ENCODE measurements at places on chromosomes 7 and 10.

GRCh38 chr7:131365838-131366237, 38.2 kb downstream of the MKLN1 start:
- no peak for DNase-seq

- no peak for DNase-seq
Measured at GRCh38 chr7:680411-681127, 45.9 kb upstream of the DNAAF5 start.

DNA sequence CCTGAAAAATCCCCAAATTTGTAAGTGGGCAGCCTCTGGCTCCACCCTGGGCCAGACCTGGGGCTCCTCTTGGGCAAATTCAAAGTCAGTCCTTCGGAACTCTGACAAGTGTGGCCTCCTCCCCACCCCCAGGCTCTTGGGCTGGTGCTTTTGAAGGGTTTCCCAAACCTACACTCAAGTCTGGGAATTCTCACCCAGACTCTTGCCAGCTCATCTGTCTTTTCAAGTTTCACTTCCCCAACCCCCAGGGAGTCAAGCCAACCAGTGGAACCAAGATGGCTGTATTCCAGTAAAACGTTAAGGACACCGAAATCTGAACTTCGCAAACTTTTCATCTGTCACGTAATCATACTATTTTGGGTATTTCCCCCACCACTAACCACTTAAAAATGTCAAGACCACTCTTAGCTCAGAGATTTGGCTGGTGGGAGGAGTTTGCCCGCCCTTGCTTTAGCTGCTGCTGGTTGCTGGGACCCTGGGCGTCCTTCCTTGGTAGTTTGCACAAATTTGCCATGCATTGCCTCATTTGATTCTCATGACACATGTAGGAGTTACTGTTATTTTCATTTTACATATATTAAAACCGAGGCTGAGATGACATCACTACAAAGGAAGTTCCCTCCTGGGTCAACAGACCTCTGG, 1.7 kb upstream of the MYO1G start:
- DNase-seq = no peak

DNA sequence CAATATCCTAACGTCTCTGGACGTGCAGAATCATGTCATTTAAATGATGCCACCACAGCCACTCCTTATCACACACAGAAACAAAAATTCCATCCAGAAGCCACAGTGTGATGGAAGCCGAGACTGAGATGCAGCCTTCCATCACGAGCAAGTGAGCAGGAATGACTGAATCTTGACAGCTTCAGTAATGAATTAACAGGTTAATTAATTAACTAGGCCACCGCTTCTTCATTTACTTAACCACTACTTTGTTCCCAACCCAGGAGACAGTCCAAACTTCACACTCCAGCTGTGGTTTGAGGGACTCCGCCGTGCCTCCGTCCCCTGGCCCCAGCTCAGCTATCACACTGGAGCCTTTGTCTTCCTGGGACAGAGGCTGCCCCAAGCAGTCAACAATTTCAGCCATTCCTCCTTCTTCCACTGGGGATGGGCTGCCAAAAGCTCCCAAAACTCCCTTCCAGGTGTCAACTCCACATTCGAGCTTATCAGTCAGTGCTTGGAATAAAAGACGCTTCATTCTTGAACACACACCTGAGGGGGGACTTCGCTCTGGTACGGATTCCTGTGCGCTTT, 65.9 kb downstream of the FGFR2 start:
- no peak for DNase-seq

DNA sequence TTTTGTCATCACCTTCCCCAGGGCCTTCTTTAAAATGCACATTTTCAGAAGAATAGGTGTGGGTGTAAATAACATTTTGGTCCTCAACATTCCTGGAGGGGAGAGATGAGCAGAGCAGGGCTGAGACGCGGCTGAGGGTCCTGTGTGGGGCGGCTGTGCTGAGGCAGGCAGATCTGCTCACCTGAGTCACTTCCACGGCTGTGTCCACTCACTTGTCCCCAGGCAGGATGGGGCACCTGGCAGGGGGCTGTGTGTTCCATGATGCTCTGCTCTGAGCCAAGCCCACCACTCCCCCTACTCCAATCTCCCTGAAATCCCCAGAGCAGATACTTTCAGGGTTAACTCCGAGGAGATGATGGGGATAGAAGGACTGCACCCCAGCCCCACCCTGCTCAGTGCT, 93.8 kb downstream of the GLRX3 start:
- DNase-seq = no peak

- DNase-seq = no peak
Measured at GRCh38 chr10:126502441-126502840, 114.2 kb upstream of the ADAM12 start.

GRCh38 chr10:118107541-118107940, 60.8 kb upstream of the RAB11FIP2 start:
- no peak for DNase-seq

- no peak for DNase-seq
Measured at GRCh38 chr7:22787951-22788350, 34.7 kb downstream of the TOMM7 start.

GRCh38 chr10:79542626-79543025, 17.6 kb downstream of the SFTPA2 start:
- DNase-seq = no peak

DNA sequence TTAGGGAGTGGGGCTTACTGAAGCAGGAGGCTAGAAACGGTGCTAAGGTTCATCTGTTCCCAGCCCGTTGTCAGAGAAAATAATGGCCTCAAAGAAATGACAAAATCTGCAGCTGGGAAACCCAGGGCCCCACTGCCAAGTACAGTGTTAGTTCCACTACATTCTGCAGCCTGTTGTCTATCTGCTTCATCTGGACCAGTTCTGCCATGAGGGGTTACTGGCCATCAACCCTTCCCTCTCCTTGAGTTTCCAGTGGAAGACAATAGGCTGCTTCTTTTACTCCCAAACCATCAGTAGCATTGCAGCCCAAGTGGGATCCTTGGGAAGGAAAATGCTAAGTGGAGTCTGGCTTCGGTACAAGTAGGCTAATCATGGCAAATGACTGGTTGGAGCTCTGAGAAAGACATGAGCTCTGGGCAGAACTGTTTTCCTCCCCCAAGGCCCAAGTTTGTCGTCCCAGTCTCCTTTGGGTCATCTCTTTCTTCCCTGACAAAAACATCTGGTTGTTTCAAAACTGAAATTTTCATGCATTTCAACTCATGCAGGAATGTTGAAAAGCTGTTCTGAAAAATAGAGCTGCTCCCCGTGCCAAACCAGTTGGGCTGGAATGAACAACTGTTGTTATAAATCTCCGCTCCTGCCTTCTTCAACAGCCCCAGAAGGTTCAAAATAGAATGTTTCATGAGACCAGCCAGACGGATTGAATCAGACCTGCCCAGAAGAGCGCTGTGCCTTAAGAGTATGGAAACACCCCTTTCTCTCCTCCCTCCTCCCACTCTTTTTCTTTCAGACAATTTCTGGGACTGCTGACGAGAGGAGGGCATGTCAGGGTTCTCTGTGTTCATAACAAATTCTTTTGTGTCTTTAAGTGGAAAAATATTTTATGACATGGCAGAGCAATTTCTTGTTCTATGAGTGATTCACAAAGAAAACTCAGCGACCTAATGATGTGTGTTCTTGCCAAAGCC, 116.6 kb downstream of the RAB18 start:
- DNase-seq = peak; percentile 56

- DNase-seq = no peak
Measured at GRCh38 chr10:49389361-49389933, 6.4 kb downstream of the DRGX start.

DNA sequence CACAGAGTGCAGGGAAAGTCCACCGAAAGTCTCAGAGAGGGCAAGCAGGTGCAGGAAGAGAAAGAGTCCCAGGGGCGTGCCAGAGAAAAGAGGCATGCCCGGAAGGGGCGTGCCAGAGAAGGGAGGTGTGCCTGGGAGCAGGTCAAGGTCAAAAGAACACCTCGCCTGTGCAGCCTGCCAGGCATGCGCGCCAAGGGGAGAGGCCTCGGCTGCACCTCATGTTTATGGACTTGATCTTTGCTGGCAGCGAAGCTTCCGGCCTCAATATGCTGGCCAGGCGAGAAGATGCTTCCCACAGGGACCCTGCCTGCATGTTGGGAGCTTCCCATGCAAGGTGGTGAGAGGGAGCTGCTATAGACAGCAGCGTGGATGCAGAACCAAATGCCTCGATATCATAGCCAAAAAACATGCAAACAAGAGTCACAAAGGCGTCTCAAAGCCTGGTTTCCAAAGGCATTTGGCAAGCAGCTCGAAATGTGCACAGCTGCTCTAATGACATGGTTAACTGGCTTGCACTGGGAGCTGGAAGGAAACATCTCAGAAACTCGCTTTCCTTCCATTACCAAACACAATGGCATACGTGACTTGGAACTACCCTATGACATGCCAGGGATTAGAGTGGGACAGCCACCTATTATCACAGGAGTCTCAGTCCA, 192.5 kb upstream of the PPP2R2D start:
- no peak for DNase-seq

- no peak for DNase-seq
Measured at GRCh38 chr7:142409471-142409870, 151.6 kb upstream of the PRSS58 start.

DNA sequence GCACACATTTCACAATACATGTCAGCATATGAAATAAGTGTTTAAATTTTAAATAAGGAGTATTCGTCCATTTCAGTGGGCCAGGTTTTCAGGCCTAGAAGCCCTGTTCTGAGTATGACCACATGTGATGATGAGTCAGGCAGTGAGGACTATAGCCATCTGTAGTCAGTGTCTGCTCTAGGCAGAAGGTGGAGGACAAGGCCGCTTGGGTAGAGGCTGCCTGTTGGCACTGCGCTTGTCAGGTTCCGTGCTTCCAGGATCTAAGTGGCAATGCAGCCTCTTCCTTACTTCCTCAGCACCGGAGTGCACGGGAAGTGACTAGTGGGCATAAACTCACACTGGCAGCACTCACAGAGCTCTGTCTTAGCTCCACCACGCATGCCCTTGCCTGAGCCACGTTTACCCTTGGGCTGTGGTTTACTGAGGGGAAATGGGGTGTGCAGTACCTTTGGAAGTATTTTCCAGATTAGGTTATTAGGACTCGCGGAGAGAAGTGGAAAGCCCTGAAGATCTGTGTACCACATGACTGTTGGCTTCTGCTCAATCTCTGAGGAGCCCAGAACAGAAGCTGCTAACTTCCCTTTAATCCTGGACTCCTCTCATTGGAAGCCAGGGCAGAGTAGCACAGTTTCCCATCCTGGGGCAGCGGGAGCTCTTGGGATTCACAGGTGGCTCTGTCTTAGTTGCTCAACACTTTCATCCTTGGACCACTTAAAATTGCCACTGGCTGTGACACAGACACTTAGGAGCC, 87.5 kb upstream of the GJD4 start:
- peak; percentile 17 for DNase-seq

DNA sequence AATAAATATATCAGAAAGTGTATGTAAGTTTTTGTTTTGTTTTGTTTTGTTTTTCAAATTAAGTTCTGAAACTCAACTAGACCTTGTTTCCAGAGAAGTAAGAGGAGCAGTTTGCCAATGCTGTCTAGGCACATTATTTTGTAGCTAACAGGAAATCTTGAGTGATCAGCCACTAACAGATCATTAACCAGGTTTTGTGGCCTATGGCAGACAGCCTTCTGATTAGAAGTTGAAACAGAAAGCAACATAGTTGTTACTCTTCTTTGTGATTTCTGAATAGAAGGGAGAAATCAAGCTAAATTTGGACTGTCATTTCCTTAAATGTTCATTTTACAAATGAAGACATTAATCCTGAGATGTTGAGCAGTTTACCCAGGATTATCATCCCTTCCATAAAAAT, 142.6 kb downstream of the PLXDC2 start:
- no peak for DNase-seq

GRCh38 chr10:4778761-4779160, 47.2 kb upstream of the AKR1E2 start:
- no peak for DNase-seq

DNA sequence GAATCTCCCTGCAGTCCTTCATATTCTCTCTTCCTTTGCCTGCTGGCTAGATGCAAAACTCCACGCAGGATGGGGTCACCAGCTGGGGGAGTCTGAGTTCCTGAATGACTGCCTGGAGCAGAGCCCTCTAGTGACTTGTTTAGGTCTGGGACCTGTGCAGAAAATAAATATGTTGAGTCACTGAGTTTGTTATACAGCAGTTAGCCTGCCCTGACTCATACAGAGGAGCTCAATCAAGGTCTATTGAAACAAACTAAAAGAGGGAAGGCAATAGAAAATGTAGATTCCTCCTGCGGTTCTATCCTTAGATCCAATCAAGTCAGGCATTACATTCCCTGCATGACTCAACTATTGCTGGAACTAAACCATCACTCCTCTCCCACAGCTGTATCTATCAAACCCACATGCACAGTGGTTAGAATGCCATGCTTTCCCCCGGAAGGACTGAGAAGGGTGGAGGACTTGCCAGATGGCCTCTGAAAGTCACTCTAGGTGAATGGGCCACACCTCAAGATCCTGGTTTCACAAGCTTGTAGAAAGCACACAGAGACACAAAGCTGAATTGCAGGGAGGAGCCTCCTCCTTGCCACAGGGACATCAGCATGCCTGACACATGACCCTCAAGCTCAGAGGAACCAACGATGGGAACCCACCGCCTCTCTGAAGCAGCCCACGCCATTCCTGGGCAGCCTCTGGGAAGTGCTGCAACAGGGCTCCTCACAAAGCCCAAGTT, 73.9 kb downstream of the SH3PXD2A start:
- DNase-seq = peak; percentile 92

DNA sequence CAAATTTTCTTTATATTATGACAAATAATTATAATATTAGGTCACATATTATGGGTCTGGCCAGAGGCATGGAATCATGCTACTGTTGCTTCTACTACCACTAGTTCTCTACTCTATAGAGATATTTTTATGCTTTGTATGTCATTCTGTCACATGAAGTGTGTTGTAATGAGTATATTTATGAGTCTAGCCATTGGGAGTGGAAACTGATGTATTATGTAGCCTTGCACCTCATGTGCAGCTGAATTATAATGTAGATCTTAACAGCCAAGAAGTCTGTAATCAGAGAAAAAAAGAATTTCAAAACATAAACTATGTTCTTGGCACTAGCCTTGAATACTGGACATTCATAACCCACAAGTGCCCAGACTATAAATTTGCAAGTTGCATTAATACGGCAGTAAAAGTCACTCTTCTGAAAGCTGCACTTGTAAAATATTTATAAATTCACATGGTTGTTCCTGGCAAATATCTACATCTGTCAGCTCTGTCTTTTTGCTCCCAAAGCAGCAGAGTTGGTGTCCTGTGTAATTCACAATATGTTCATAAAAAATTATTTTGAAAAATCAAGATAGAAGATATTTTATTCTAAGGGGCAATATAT, 48.6 kb upstream of the SKAP2 start:
- no peak for DNase-seq

DNA sequence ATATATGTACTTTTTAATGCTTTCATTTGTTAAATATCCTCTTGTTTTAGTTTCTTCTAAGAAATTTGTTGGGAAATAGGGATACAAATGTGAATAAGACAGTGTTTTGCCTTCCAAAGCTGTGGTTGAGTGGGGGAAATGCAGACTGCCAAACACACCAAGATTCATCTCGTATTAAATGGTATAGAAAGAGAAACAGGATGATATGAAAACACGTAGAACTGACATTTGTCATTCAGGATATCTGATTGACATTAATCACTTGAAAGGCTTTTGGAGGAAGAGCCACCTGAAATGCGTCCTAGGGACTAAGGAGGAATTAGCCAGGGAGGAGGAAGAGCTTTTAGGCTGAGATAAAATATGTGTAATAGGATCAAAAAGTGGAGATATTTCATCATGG, 287.4 kb upstream of the SEMA3C start:
- DNase-seq = no peak

Data from HFF-Myc (cell line).